Large intestine (tissue), 12 donors: ENCODE measurements at places on chromosomes 4 and X. TPM values are rescaled to one million over a fixed set of nuclear protein-coding genes. Genes with fewer than 3 reads are reported as not detected.
A peak's percentile ranks its signal among the peaks of the same experiment; 100 is the strongest.

SPARCL1 gene
- 154 TPM for polyA plus RNA-seq

DNA sequence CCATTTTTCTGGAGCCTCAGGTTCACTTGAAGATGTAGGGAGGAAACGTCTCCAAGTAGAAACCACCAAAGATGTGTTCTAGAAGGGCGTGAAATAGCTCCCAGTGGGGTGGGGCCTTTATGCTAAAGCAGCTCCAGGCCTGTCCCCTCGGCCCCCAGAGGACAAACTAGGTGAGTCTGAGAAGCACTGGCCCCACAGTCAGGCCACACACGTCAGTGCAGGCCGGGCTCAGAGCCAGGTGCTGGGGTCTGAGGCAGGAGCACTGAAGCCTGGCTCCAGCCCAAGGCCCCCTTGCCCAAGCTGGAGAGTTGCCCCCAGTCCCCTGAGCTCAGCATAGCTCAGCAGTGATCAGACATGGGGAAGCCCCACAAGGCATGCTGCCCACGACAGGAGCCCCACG is 95.4 kb upstream of the PSAPL1 start:
- DNase-seq: no peak

MAGEC3 gene
- 0.12 TPM for polyA plus RNA-seq

DNA sequence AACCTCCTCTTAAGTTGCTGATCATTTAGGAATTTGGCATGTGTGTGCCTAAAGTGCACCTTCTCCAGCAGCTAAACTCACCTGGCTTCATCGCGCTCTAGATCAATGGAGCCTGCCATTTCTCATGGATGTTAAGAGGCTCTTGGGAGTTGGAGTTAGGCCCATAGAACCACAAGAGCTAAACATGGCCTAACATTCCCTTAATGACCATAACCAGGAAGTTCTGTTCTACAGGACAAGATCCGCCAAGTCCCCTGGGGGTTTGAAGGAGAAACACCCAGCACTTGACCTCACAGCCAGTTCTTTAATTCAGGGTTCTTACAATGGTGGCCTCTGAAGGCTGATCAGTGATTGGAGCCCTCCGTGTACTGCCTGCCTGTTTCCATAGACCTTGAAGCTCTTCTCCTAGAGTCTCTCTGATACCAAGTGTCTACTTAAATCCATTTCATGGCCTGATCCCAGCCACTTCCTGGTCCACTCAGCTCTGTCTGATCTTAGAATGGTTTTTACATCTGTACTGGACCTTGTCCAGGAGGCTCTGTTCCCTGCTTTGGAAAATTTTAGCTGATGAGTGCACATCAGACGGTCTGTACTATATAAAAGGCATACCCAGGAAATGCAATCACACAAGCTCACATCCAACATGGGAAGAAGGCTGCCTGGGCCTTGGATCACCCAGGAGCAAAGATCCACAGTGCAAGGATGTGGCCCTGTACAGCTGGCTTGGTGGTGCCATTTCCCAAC is 45.1 kb downstream of the RPS3A start:
- DNase-seq: no peak

FRG1 gene
- 41.3 TPM for polyA plus RNA-seq

AFM gene
- polyA plus RNA-seq: 10.4 TPM

DNA sequence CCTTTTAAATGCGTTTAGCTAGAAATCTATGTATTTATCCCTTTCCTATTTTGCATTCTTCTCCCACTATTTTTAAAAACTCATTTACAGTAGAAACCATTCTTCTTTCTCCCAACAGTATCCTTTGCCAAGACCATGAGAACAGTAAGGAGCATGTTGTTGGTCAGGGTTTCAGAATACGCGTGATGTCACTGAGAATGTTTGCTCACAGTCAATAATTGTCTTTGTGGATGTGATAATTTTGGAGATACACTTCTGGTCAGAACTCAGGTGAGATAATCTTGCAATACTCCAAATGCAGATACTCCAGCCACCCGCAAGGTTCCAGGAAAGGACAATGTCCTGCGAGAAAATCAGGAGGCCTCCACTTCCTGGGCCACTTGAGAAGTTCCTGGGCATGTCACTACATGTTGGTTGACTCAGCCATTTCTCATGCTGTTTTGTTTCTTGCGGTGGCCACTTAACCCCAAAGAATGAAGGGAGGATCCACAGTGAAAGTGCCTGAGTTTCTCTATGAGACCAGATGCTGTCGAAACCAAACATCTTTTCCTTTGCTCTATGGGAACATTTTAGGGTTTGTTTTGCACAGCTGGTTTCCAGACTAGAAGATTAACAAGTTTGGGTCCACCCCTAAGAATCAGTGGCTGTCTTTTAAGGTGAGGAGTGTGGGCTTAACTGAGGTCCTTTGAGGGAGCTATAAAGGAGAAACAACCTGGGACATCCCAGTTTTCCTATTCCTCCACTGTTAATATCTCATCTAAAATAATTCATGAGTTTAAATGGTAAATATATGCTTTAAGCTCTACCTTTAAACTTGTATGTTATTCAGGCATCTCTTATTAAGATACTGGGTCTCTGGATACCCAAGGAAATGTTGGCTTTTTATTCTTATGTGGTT is 116.0 kb downstream of the SOWAHB start:
- no peak for DNase-seq

PLK4 gene
- 9.9 TPM for polyA plus RNA-seq

- DNase-seq: no peak
Measured at GRCh38 chrX:48636776-48637175, 39.5 kb downstream of the WDR13 start.

GRCh38 chr4:69601065-69601464 is 38.4 kb downstream of the UGT2A2 start:
- no peak for DNase-seq

- DNase-seq: peak; percentile 36
Measured at GRCh38 chr4:183658362-183659028, 490 bp downstream of the RWDD4 start.

GRCh38 chrX:4830880-4831557 is 1117.6 kb upstream of the PRKX start:
- DNase-seq: no peak

GRCh38 chr4:15729910-15730533 is 27.2 kb downstream of the BST1 start:
- no peak for DNase-seq

DNA sequence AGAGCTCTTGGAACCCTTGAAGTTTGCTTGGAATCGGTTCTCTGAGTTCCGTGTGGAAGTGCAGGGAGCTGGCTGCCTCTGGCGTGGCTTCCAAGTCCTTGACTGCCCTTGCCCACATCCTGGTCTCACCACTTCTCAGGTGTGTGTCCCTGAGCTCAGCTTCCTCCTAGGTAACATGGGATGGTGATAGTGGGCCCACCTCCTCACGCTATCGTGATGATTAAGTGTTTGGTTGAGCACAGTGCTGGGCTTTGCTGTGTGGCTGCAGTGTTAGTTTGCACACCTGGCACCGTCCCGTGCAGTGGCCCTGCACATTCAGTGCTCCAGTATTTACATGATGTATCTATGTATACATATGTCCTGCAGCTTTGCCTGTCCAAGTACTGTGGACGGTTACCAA is 81.5 kb downstream of the CLDN34 start:
- no peak for DNase-seq

DNA sequence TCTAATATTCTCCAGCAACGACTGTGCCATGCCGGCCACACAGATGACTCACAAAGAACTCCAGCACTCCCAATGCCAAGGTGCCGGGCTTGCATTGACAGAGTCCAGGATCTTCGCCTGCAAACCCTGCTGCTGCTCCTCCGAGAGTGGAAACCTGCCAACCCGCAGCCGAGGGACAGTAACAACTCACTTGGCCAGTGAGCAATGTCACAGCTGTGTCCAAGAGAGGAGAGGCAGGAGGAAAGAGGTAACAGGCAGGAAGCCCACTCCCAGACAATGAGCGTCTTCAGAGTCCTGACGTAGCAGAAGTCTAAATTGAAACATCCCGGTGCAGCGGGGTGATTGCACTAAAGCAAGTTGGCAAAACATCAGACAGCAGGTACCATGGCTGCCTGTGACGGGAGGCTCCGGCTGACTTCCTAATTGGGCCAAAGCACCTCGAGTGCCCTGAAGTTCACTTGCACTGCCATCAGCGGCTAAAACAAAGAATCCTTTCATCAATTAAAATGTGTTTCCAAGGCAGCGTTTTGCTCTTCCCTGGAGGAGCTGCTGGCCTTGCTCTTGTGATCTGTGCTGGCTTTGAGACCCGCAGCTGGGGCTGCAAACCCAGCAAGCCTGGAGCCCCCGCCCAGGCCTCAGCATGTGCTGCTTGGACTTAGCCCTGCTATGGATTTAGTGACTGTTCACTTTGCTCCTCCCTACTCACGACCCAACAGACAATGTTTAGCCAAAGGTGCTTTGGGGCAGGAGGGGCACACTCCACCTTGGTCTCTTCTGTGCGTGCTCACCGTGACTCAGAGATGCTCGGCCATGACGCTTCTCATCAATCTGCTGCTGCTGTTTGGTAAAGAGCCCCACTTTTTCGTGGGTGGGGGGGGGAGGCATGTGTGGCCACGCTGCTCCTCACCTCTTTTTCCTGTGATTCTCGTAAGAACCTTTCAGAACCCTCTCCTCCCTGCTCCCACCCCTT is 36.5 kb downstream of the DCTD start:
- peak; percentile 40 for DNase-seq

DNA sequence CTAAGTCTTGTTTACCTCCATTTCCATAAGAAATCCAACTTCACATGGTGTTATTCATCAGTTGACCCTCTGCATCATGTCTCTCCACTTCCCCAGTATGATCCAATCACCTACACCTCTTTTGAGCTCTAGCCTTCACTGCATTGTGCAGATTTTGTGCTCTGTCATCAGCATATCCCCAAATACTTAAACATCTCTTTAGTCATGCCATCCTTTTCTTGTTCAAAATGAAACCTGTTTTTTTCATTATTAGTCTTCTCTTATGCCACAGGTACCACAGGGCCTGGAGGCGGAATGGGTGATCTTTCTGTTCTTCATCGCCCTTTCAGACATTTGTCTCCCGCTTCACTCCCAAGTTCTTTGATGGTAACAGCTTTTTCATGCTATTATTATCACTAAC is 382.7 kb upstream of the GALNTL6 start:
- DNase-seq: no peak

DNA sequence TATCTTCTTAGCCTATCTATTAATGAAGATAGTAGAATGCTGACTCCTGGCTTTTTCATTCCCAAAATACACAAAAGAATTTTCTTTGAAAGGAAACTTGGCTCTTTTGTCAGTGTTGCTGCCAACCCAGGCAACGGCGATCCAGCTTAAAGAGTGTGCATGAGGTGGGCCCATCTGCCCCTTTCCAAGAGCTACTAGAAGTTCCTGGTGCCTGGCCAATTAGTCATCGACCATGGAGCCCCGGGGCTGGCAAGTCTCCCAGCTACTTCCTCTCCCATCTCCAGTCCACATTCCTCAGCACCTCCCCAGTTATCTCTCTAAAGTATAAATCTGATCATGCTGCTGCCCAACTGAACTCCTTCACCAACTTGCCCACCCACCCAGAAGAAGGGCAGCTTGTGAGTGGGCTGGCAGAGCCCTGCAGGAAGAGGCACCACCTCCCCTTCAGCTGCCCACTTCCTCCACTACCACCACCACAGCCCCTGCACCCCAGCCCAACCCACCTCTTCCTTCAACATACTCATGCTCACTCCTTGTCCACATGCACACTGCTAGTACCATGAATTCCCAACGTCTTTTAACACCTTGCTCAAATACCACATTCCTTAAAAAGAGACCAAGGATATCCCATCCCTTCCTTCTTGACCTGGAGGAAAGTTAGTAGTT is 158.2 kb upstream of the MAP3K15 start:
- DNase-seq: peak; percentile 7

GRCh38 chr4:88177983-88178625 is 19.7 kb upstream of the ABCG2 start:
- peak; percentile 66 for DNase-seq

ATP2B3 gene
- polyA plus RNA-seq: 1.6 TPM

- DNase-seq: peak; percentile 33
Measured at GRCh38 chr4:190020790-190021717, 6.0 kb downstream of the FRG2 start.

SMIM10L2A gene
- polyA plus RNA-seq: 4.4 TPM

GRCh38 chr4:31021008-31021407 is 300.8 kb downstream of the PCDH7 start:
- DNase-seq: no peak

DNA sequence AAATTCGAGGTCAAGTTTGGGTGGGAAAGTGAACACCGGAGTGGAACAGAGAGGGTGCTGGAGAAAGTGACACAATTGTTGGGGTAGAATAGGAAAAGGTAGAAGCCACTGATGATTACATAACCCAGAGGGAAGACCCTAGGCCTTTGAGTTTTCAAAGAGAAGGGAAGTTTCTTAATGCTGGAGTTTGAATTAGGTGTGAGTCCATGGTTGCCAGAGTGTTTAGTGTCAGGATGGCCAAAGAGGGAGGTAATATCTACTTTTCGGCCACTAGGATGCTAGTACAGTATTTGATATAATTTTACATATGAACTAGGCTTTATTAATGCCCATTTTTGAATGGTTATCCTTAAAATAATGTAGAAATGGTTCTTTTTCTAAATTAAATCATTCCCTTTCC is 5.4 kb downstream of the BCORL1 start:
- DNase-seq: no peak

DNA sequence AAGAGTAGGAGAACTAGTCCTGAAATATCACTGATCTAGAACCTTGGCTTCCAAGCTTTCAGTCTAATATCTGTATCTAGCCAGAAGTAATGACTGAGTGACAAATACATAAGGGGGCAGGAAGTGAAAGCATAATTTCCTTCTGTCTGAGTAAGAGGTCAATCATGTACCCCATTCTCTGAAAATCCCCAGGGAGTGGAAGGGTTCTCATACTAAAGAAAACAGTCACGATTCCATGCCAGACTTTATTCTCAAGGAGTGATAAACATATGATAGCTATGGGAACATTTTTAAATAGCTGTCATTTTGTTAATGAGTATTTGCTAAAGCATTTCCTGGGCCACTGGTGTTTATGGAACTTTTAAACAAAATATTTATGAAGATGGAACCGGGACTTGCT is 308.5 kb downstream of the ARHGAP24 start:
- no peak for DNase-seq

- no peak for DNase-seq
Measured at GRCh38 chrX:72240976-72241375, 2.1 kb upstream of the ERCC6L start.

- DNase-seq: no peak
Measured at GRCh38 chrX:43679778-43680177, 23.7 kb downstream of the MAOA start.

DNA sequence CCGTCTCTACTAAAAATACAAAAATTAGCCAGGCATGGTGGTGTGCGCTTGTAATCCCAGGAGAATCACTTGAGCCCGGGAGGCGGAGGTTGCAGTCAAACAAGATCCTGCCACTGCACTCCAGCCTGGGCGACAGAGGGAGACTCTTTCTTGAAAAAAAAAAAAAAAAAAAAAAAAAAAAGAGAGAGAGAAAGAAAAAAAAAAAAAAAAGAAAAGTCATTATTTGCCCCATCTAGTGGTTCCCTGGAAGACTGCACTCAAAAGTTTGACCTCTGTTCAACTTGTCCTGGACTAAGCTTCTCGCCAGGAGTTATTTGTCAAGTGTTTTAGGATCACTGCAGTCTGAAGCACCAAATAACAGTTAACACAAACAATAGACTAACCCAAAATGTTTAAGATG is 45.3 kb upstream of the KCTD8 start:
- DNase-seq: no peak

PPP2R3B gene
- 15.0 TPM for polyA plus RNA-seq

F9 gene
- polyA plus RNA-seq: not detected
